ENCODE measurements at places on chromosomes 6 and 20.

- DNase-seq = no peak
- H3K4me1 ChIP-seq = no peaks in the 10 kb centered on the region
- peaks cover 20% of the 10 kb centered on the region for H3K36me3 ChIP-seq
- no peak overlapping the region for H3K27ac ChIP-seq
Observed at GRCh38 chr6:107515955-107516354, 26.0 kb downstream of the SOBP start.

- H3K27ac ChIP-seq = no peak within 1 kb of the TSS
- H3K4me3 ChIP-seq = peak within 1 kb of the TSS; percentile 72
- H3K36me3 ChIP-seq = no peaks in the 10 kb centered on the region
- peak; percentile 41 for DNase-seq
- peaks cover 9% of the 10 kb centered on the region for H3K4me1 ChIP-seq
Observed at GRCh38 chr6:99993533-99994251, at the start of gene MCHR2. MCHR2 (minus strand) TSS chr6:99994223; CDS start chr6:99956147, 38,076 bp downstream.

DNA sequence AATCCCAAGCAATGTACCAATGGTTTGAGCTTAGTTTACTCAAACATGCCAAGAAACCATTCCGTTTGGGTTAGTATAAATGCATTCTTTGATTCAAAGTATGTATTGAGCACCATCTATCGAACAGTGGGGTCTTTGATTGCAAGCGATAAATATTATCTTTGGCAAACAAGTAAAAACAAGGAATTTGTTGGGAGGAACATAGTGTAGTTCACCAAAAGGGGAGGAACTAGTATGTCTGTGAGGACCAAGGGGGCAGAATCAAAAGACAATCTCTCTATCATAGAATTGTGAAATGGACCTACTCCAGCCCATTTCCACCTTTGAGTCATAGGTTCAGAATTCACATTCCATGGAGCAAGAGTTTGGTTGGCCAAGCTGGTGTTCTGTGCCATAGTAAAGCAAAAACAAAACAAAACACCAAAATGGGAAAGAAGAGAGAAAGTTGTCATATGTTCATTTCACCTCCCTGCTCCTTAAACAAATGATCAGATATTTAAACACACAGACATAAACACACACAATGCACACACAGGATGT is 266.0 kb downstream of the TSHZ2 start:
- H3K4me1 ChIP-seq = no peaks in the 10 kb centered on the region
- no peak for DNase-seq
- H3K36me3 ChIP-seq = peaks cover 6% of the 10 kb centered on the region
- H3K4me3 ChIP-seq = no peak overlapping the region

- peaks cover 26% of the 10 kb centered on the region for H3K4me1 ChIP-seq
- no peaks in the 10 kb centered on the region for H3K27me3 ChIP-seq
- H3K4me3 ChIP-seq = peak overlapping the region; percentile 86
- H3K27ac ChIP-seq = peak overlapping the region; percentile 64
- peaks cover 2% of the 10 kb centered on the region for H3K36me3 ChIP-seq
Observed at GRCh38 chr6:3119040-3119723, 671 bp downstream of the BPHL start.

DNA sequence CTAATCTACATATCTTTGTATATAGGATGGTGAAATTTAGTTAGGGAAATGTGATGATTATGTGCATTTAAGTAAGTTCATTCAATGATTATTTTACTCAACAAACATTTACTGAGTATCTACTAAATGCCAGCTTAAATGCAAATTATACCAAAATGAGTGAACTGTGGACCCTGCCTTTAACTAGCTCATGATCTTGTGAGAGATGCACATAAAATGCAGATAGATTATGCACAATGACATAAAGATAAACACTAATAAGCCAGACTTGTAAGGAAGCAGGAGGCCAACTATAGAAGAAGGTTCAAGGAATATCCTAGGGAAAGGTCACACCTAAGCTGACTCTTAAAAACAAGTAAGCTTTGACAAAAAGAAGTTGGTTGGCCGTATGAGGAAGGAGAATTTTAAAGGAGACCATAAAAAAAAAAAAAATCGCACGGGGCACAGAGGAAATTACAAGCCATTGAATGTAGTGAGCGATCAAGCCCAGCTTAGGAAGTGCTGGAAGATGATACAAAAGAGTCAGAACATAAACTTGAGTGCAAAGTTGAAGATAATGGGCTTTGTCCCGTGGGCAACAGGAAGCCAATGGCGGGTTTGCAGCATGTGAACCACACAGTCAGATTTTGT is 107.9 kb downstream of the NRSN1 start:
- no peak for DNase-seq
- H3K27ac ChIP-seq = no peak overlapping the region
- H3K27me3 ChIP-seq = no peaks in the 10 kb centered on the region
- peaks cover 2% of the 10 kb centered on the region for H3K36me3 ChIP-seq

GRCh38 chr20:38162878-38163875 is 1.9 kb downstream of the TGM2 start:
- H3K36me3 ChIP-seq = no peaks in the 10 kb centered on the region
- no peaks in the 10 kb centered on the region for H3K27me3 ChIP-seq
- H3K4me3 ChIP-seq = no peak overlapping the region
- H3K27ac ChIP-seq = peak overlapping the region; percentile 6
- H3K4me1 ChIP-seq = peaks cover 32% of the 10 kb centered on the region

DNA sequence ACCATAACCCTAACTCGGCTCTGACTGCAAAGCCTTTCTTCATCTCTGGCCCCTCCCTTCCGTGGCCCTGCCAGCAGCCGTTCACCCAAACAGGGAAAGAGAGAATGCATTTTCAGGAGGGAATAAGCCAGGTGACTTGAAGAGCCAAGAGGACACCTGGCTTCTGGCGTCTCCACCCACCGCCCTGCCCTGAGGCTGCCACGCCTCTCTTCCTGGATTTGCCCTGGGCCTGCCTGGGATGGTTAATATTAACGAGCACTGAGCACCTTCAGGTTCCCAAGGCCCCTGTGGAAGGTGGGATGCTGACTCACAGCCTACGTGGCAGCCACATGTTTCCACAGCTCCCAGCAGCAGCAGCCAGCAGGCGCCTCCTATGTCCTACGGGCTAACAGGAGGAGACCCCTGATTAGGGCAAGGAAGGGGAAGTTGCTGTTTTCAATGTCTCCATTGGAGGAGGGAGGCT is 138.0 kb upstream of the RREB1 start:
- H3K4me3 ChIP-seq = no peak overlapping the region
- H3K36me3 ChIP-seq = no peaks in the 10 kb centered on the region
- H3K27ac ChIP-seq = no peak overlapping the region
- H3K27me3 ChIP-seq = no peaks in the 10 kb centered on the region

DNA sequence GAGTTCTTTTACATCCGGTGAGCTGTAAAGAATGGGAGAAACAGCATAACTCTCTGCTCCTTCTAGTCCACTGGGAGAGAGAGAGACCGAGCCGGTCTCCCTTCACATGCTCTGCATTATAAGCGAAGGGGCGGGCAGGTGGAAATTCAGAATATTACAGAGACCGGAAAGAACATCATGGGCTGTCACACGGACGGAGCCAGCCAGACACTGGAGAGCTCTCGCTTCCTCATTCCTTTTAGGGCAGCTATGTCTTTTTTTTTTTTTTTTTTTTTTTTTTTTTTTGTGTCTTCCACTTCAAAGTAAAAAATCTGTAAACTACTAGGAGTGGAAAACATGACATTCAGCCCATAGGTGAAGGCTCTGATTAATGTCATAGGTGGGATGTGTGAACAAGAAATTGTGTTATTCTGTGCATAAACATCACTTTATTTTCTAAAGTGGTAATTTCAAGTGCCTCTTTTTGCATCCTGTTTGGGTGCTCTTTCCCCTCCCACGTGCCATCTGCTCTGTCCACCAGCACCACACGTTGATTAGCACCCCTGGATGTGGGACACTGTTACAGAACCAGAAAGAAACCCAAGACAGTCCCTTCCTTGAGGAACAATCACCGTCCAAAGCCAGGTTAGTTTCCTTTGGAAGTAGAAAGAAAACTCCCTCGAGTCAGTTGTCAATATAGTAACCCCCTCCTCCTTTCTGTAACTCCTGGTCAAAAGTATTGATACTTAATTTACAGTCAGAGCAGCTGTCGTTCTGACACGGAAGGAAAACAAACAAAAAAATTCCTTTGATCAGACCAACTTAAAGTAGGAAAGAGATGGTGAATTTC is at the start of gene TAGAP:
TSS of gene TAGAP (minus strand) at position 93 of the 829 bp plus-strand sequence. CDS start 845 bp downstream, outside the sequence.
- no peaks in the 10 kb centered on the region for H3K36me3 ChIP-seq
- no peak within 1 kb of the TSS for H3K4me3 ChIP-seq
- no peak for DNase-seq

DNA sequence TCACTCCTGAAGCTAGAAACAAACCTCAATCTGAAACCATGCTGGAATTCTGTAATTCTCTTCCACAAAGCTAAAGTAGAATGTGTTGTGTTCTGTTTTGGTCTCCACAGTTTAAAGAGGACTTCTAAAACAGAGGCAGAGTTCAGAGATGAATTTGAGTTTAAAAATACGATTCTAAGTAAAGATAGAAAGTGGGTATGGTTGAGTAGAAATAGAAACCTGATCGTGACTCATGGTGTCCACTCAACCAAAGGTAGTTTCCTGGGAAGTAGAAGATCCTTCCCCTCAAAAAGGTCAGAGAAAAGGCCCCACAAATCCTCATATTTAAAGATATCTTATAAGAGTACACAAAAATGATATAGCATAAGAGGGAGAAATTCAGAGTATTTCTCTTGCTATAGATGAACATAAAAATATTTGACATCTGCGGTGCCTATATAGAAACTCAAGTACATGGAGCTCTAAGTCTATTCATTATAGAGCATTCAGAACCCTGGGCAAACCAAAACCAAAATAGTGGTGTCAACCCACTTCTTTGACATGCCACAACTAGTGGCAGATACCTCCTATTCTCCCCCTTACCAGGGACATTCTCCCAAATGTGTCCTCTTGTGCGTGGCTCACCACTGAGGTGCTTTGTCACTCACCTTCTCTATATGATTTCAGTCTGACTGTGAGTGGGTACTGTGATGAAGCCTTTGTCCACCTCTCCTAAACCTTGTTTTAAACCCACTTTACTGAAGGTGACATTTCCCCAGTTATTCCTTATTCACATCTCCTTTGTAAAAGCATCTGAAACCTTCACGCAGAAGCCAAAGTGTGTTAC is 84.5 kb downstream of the PLCB1 start:
- no peaks in the 10 kb centered on the region for H3K36me3 ChIP-seq
- H3K4me3 ChIP-seq = no peak overlapping the region
- H3K27me3 ChIP-seq = no peaks in the 10 kb centered on the region
- H3K27ac ChIP-seq = no peak overlapping the region
- no peak for DNase-seq

GRCh38 chr6:38161331-38161730 is 341.8 kb downstream of the ZFAND3 start:
- DNase-seq = no peak
- H3K4me3 ChIP-seq = no peak overlapping the region
- no peak overlapping the region for H3K27ac ChIP-seq
- peaks cover 29% of the 10 kb centered on the region for H3K36me3 ChIP-seq
- H3K4me1 ChIP-seq = no peaks in the 10 kb centered on the region

GRCh38 chr6:140174524-140174923 is 800.1 kb upstream of the CITED2 start:
- H3K4me3 ChIP-seq = no peak overlapping the region
- H3K27me3 ChIP-seq = no peaks in the 10 kb centered on the region
- no peak for DNase-seq
- peaks cover 2% of the 10 kb centered on the region for H3K4me1 ChIP-seq

DNA sequence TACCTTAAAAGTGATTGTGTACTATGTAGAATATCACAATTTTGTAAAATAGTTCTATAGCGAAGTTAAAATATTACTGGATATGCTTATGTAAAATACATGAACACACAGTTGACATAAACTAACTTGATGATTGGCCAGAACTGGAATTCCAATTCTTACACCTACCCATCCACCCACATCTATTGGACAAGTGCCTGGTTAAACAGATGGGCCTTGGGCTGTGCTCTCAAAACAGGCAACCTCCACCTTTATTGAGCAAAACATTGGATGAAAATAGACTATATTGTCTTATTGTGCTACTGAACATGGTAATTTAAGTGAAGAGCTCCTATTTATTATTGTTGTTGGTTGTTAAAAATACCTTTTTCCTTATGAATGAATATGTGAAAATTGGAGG is 154.0 kb upstream of the FLRT3 start:
- DNase-seq = no peak
- H3K4me1 ChIP-seq = peaks cover 22% of the 10 kb centered on the region
- H3K27ac ChIP-seq = no peak overlapping the region
- no peaks in the 10 kb centered on the region for H3K36me3 ChIP-seq
- H3K27me3 ChIP-seq = no peaks in the 10 kb centered on the region
- H3K4me3 ChIP-seq = no peak overlapping the region

- no peak for DNase-seq
- peaks cover 18% of the 10 kb centered on the region for H3K36me3 ChIP-seq
- H3K27me3 ChIP-seq = peaks cover 21% of the 10 kb centered on the region
- peak overlapping the region; percentile 91 for H3K4me3 ChIP-seq
Observed at GRCh38 chr6:137869549-137870307, 2.7 kb downstream of the TNFAIP3 start.

GRCh38 chr6:3718407-3718806 is 33.1 kb downstream of the PXDC1 start:
- no peaks in the 10 kb centered on the region for H3K27me3 ChIP-seq
- peaks cover 38% of the 10 kb centered on the region for H3K4me1 ChIP-seq
- no peak for DNase-seq
- peaks cover 25% of the 10 kb centered on the region for H3K36me3 ChIP-seq

DNA sequence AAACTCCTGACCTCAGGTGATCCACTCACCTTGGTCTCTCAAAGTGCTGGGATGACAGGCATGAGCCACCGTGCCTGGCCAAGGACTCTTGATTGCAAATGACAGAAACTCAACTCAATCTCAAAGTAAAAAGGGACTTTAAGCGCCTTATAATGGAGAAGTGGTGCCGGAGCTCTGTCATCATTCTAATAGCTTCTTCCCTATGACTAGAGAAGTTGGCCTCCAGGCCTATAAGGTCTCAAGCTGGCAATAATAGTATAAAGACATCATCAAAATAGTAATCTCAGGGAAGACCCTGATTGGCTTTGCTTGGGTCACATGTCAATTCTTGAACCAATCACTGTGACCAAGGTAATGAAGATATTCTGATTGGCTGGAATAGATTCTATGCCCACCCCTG is 8.5 kb upstream of the KIAA1755 start:
- H3K36me3 ChIP-seq = no peaks in the 10 kb centered on the region
- H3K27ac ChIP-seq = no peak overlapping the region
- DNase-seq = no peak
- peaks cover 50% of the 10 kb centered on the region for H3K27me3 ChIP-seq
